OCI-LY7 (cell line): ENCODE measurements at places on chromosomes 13 and 19.

- no peak for DNase-seq
These were observed 40.8 kb downstream of the GGACT start for GRCh38 chr13:100547791-100548201.

- DNase-seq = no peak
These were observed 4.8 kb downstream of the PGLYRP1 start for GRCh38 chr19:46017874-46018675.

DNA sequence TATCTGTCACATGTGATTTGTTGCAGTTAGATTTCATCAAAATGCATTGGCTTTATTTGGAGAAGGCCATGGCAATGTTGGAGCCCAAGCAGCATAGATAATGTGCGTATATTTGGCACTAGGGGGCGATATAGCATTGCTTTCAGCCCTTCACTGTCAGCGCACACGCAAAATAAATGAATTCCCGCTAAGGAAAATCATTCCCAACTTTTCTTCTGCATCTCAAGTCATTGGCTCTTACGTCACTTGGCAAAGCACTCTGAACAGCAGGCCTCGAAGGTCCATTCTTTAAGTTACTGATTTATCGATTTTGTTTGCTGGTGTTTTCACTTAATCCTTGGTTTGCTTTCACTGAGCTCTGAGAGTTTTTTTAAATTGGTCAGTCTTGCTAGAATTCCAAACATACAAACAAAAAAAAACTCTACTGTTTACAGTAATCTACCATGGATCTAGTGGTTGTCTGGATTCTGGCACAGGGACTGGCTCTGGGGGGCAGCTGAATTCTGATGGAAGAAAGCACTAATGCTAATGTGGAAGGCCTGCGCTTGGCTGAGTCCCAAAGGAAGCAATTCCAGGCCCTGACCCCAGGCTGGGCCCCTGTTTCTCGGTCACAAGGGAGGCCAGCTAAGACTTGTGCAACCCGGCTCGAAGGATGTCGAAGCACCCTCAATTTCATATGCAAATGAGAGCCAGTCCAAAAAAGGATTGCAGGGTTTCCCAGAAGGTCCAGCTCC is 97.7 kb upstream of the IPO5 start:
- peak; percentile 61 for DNase-seq

- peak; percentile 92 for DNase-seq
These were observed 5.8 kb upstream of the TPM4 start for GRCh38 chr19:16070366-16070990.

GRCh38 chr13:22210134-22210930 is 539.5 kb downstream of the FGF9 start:
- no peak for DNase-seq

GRCh38 chr19:18606281-18607225 is at the start of gene CRLF1:
Gene CRLF1, minus strand, starts transcription at chr19:18606799. Its CDS starts 143 bp downstream, at chr19:18606656.
- DNase-seq = no peak

GRCh38 chr19:35177377-35178274 is 23.1 kb downstream of the FXYD5 start:
- DNase-seq = no peak

DNA sequence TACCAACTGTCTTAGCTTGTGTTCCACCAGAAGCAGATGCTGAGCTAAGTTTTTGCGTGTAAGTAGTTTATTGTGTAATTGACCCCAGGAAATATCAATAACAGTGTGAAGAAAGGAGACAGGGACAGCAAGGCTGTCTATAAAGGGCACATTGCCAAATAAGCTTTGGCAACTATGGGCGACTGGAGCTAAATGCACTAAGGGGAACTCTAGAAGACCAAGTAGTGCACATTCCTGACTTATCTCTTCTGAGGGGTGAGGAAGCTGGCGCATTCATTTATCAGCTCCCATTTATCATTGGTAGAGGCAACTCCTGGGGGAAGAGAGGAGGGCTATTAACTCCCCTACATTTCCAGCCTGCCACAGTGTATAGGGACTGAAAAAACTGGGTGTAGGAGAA is 135.0 kb downstream of the DLEU7 start:
- no peak for DNase-seq

DNA sequence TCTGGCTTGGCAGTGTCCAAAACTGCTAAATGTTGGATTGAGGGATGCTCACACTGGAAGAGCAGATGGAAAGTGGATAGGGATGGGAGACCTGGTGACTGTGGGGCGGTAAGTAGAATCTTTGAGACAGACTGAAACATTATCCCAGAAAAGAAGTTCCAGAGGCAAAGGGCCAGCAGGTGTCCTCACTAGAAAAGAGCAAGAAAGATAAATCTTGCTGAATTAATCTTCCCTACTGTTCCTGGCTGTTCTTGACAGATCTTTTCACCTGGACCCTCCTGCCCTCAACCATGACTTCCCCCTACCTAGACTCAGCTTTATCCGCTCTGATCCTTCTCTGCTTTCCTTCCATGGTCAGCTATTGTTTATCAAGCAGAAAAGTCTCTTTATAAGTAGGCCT is 35.0 kb upstream of the FRY start:
- DNase-seq = no peak

DNA sequence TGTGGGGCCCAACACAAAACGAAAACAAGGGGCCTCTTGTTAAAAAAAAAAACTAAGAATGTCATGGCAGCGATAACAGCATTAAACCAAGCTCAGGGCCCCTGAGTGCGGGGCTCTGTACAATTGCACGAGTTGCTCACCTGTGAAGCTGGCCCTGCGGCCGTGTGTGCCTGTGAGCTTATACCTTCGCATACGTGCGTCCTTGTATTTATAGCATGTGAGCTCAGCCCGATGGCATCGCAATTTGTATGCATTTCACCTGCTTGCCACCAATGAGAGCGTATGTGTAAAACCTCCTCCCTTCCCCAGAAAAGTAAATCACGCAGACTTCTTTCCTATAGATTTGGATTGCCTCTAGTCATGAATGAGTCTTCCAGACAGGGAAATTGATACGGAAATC is 17.1 kb downstream of the HNRNPM start:
- DNase-seq = no peak

- DNase-seq = no peak
These were observed 10.4 kb upstream of the KLK15 start for GRCh38 chr19:50843701-50844221.

- DNase-seq = no peak
These were observed 6.0 kb downstream of the COX6B2 start for GRCh38 chr19:55348317-55349034.

DNA sequence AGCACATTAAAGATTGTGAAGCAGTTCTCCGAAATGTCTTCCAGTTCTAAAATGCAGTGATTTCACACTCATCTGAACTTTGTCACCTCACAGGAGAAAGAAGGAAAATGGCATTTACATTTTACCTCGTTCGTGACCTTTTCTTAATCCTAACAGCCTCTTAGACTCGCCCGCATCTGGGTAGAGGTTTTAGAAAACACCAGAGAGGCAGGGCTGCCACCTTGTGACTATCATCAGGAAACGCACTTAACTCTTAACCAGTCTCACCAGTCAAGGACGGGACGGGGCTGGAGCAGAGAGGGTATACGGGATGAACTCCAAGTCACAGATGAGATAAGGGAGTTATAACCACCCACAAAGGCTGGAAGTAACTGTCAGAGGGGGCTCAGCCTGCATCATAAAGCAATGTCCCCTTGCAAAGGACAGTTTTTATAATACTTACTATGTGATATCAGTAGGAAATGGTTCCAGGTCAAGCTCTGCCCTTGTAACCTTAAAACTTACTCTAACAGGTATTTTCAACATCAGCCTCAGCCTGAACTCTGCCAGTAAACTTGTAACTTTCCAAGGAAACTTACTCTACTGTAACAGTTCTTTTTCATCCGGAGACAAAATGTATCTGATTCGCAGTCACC is 8.6 kb upstream of the CEACAM6 start:
- DNase-seq = peak; percentile 72

- DNase-seq = no peak
These were observed 5.9 kb upstream of the ATP4A start for GRCh38 chr19:35569281-35569781.

GRCh38 chr13:104281910-104282309 is 1215.7 kb upstream of the SLC10A2 start:
- DNase-seq = no peak

DNA sequence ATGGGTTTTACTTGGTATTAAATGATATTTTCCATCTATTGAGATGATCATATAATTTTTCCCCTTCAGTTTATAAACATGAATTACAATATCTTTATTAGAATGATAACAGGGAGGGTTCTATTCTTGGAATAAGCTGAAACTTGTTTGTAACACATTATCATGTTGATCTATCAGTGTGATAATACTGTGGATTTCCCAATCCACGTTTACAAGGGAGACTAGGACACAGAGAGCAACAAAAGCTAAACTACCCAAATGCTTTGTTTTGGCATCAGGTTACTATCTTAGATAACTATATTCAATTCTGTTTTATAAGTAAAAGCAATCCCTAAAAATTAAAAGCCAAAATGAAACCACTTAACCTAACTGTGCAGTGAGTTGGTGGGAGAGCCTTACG is 92.5 kb downstream of the TUBGCP3 start:
- DNase-seq = no peak

GRCh38 chr13:34464011-34464410 is 478.1 kb upstream of the NBEA start:
- no peak for DNase-seq

DNA sequence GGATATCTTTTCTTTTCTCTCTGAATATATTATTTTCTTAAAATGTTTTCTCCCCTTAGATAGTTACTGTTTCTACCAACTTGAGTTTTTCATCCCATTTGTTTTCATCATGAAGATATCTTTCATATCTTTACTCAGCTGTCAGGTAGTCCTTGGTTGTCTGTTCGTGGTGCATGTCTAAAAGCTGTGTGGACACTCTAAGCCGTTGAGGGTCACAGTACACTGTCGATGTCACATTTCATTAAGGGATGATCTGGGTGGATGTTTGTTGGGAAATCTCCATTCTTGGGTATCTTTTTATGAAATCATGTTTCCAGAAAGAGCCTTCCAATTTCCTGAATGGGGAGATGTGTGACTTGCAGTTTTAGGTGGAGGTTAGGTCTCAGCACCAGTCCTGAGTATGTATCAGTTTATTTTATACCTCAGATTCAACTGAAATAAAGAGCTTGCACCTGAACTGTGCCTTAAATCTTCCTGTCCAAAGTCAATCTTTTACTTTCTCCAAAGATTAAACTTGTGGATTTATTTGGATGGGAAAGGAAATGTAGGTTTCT is 23.2 kb downstream of the ZMYM2 start:
- no peak for DNase-seq

- DNase-seq = no peak
These were observed 248.0 kb downstream of the RFC3 start for GRCh38 chr13:34065928-34066327.

- no peak for DNase-seq
These were observed 1288.9 kb upstream of the SLC10A2 start for GRCh38 chr13:104355041-104355670.

GRCh38 chr19:2259336-2259735 is 3.1 kb upstream of the JSRP1 start:
- DNase-seq = no peak

GRCh38 chr19:29635963-29636362 is 29.3 kb upstream of the PLEKHF1 start:
- no peak for DNase-seq

- DNase-seq = no peak
These were observed 180.9 kb downstream of the PCCA start for GRCh38 chr13:100269837-100270236.

GRCh38 chr19:24029941-24030636 is 56.9 kb upstream of the ZNF254 start:
- peak; percentile 18 for DNase-seq

GRCh38 chr19:50814883-50815282 is 8.7 kb downstream of the KLK1 start:
- no peak for DNase-seq

DNA sequence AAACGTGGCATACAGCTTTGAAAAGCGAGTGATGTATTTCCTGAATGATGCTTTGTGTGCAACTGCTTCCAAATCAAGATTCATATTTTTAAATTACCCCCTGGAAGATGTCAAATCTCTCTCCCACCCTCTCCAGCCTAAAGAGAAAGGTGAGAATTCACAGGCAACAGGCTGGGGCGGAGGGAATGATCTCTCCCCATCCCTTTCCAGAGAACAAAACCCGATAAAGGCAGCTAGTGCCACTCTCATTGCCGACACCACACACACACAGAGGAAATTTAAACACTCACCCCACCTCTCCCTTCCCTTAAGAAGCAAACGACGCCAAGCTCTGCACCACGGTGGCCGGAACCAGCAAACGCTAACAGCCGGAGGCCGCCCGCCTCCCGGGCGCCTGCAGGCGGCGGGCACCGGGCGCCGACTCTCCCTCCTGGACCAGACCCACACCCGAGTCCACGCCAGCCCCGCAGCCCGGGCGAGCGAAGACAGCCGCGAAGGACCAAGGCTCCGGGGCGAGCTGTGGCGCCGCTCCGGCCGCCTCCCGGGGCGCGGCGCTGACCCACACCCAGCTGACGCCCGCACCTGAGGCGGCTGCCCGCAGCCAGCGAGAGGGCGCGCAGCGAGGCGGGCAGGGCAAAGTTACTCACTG is 477 bp downstream of the LNX2 start:
- peak; percentile 68 for DNase-seq

GRCh38 chr19:56351208-56351607 is 36.6 kb upstream of the ZSCAN5A start:
- no peak for DNase-seq

- no peak for DNase-seq
These were observed 151.5 kb downstream of the NHLRC3 start for GRCh38 chr13:39189778-39190177.

GRCh38 chr13:50924025-50924424 is 14.4 kb downstream of the RNASEH2B start:
- DNase-seq = no peak

GRCh38 chr19:4360081-4360569 is 16.8 kb downstream of the MPND start:
- no peak for DNase-seq

- DNase-seq = no peak
These were observed 4.6 kb upstream of the CACNG8 start for GRCh38 chr19:53958168-53958571.

GRCh38 chr19:2099937-2100718 is 3.4 kb downstream of the IZUMO4 start:
- DNase-seq = no peak

GRCh38 chr19:49875857-49876421 is 1.2 kb downstream of the AKT1S1 start:
- peak; percentile 76 for DNase-seq

GRCh38 chr19:17553256-17553655 is 2.2 kb upstream of the COLGALT1 start:
- no peak for DNase-seq

- peak; percentile 59 for DNase-seq
These were observed 622 bp upstream of the FXYD5 start for GRCh38 chr19:35153701-35154524.

GRCh38 chr19:17235971-17236777 is 9.5 kb downstream of the NR2F6 start:
- DNase-seq = peak; percentile 44

GRCh38 chr13:22486490-22486889 is 694.3 kb upstream of the SGCG start:
- no peak for DNase-seq

DNA sequence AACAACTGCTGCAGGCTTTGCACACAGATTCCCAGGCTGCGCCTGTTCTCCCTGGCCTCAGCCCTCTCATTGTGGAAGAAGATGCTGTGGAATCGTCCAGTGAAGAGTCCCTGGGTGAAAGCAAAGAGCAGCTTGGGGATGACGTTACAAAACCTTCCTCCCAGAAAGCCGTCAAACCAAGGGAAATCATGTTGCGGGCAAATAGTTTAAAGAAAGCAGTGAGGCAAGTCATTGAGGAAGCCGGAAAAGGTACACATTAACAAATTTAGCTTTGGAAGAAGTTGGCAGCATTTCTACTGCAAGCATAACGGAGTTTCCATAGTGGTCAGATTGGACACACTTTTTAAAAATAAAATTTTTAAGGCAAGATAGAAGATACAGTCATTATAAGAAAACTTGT is 82.9 kb upstream of the AKAP11 start:
- DNase-seq = no peak
